ENCODE measurements at places on chromosomes 13 and 19.

GRCh38 chr19:52415711-52416110, 13.2 kb upstream of the ZNF534 start:
- DNase-seq: no peak

- no peak for DNase-seq
These were observed 2474.2 kb downstream of the PCDH9 start for GRCh38 chr13:64755961-64756360.

GRCh38 chr19:18424890-18425514, 5.8 kb downstream of the SSBP4 start:
- DNase-seq: no peak

- no peak for DNase-seq
These were observed 188.3 kb downstream of the POSTN start for GRCh38 chr13:37410316-37410715.

Data from mesothelial cell of epicardium (in vitro differentiated cells).